ENCODE measurements at places on chromosomes 5 and 9.
A peak's percentile ranks its signal among the peaks of the same experiment; 100 is the strongest.

GRCh38 chr9:129275626-129276247 is 97.7 kb upstream of the IER5L start:
- no peak for DNase-seq

GRCh38 chr5:5968981-5969380 is 409.4 kb downstream of the MED10 start:
- DNase-seq, result no peak

DNA sequence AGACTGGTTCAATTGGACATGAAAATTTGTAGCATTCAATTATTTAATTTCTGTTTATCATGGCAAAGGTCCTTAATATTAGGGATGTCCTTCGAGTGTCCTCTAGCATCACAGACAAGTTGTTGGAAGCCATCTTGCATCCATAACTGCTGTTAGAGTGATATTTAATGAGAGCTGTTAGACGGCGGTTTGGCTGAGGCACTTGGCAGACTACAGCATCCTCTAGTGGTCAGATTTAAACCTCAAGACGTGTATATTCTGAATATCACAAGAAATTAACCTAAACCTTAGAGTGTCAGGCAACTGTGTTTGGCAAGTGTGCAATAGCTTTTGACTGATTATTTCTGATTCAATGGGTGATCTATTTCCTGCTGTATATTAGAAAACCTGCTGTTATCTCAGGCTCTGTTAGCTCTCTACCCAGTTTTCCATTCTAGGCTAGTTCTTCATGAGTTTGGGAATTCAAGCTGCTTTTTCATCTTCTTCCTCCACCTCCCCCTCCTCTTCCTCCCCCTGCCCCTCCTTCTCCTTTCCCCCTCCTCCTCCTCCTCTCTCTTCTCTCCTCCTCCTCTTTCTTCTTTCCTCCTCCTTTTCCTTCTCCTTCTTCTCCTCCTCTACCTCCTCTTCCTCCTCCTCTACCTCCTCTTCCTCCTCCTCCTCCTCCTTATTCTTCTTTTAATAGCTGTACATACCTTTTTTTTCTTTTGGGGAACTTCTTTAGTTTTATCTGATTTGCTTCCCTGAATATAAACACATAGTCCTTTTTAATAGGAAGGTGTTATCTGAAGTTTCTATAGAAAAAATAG is 8.6 kb downstream of the SPINK1 start:
- DNase-seq, result peak; percentile 11

DNA sequence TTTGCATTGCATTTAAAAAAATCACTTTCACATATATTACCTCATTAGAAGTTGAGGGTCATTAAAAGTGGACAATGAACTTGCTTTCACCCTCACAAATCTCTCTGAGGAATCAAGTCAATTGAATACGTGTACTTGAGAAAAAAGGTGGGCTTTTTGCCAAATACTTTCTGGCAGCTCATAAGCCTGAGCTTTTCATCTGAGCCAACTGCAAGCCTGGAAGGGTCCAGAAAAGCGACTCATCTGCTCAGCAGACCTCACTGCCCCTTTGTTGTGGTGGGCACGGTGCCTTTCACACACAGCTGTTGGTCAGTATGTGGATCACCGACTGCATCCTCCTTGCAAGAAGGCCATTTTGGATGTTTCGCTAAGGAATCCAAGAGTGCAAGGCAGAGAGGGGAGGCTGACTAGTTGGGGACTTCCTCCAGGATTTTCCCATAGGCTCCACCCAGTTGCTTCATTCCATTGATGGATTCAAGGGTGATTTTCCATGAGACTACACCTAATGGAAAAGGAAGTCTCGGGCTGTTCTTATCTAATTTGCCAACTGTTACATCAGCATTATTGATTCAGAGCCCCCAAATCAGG is 564.7 kb downstream of the PDE4D start:
- DNase-seq, result no peak

DNA sequence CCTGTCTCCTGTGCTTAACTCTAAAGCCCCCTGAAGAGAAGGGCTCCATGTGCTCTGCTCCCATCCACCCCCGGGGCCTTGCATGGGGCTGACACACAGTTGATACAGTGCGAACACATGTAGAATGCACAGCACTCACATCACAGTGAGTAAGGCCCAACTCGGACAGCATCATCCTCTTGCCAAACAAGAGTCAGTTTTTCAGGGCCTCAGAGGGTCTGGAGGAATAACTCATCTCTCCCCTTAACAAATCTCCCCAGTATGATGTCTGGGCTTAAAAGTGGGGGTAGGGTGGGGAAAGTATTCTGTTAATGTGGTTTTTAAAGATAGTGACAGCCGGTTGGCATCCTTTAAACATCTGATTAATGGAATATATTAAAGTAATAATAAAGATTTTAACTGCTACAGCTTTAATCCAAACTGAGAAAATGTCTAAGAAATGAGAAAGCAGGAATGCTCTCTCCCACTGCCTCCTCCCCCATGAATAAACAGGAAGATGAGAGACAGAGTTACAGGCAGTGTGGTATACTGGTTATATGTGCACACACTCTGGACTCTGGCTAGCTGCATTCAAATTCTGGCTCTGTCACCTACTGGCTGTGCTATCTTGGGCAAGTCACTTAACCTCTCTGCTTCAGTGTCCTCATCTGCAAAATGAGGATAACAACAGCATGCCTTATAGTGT is 22.5 kb downstream of the APBA1 start:
- peak; percentile 31 for DNase-seq

GRCh38 chr9:26727471-26727870 is 165.1 kb downstream of the CAAP1 start:
- no peak for DNase-seq

- DNase-seq, result no peak
These were observed 2.3 kb downstream of the TPRN start for GRCh38 chr9:137198051-137198901.

GRCh38 chr9:115422932-115423440 is 305.0 kb upstream of the TNC start:
- DNase-seq, result no peak

- peak; percentile 11 for DNase-seq
These were observed 26.4 kb downstream of the UTP15 start for GRCh38 chr5:73591698-73592501.

All from BJ (cell line).